ENCODE measurements at places on chromosomes 5 and 9.

GRCh38 chr9:3045153-3045552 is 201.3 kb upstream of the PUM3 start:
- no peak for DNase-seq

DNA sequence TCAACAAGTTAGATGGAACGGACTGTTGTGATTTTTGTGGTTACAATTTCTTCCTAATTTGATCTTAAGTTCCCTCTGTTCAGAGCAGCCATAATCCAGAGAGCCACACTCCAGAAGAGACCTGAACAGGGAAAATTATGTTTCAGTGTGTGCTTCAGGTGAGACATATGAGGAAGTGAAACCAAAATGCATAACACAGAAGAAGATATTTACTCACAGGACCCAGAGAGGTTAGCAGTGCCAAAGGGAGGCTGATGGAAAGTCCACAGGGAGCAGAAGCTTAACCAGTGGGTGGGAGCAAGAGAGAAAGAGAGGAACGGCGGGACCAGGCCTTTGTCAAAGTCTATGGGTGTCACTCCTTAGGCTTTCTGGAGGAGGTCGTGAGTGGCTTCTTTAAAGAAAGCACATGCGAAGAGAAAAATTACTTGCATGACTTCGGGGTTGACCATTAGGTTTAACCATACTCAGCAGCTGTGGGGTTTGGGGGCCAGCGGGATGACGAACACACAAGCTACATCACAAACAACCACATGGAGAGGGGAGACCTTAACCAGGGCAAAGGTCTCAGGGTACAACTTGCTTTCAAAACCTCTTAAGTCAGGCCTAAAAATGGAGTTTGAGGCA is 141.4 kb downstream of the MED10 start:
- no peak for DNase-seq

DNA sequence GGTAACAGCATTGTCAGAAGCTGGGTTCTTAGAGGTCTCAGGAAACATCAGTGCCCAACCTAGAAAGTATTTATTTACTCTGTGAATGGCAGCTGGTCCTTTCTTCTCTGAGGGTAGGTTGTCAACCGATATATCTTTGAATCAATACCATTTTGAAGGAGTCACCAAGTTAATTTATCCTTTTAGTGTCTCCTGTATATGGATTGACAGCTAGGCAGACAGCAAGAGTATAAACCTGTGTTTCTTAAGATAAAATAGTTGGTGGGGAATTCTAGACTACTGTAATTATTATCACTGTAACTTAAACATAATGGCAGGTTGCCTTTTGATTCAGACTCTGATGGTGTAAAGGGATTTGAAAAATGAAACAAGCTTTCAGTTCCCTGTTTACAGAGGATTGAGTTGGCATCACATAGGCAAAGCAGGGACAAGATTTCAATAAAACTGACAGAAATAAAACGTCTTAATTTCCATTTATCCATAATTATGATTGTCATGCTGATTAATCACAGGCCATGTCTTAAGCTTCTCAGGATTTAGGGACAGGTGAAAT is 190.8 kb upstream of the HAPLN1 start:
- no peak for DNase-seq

DNA sequence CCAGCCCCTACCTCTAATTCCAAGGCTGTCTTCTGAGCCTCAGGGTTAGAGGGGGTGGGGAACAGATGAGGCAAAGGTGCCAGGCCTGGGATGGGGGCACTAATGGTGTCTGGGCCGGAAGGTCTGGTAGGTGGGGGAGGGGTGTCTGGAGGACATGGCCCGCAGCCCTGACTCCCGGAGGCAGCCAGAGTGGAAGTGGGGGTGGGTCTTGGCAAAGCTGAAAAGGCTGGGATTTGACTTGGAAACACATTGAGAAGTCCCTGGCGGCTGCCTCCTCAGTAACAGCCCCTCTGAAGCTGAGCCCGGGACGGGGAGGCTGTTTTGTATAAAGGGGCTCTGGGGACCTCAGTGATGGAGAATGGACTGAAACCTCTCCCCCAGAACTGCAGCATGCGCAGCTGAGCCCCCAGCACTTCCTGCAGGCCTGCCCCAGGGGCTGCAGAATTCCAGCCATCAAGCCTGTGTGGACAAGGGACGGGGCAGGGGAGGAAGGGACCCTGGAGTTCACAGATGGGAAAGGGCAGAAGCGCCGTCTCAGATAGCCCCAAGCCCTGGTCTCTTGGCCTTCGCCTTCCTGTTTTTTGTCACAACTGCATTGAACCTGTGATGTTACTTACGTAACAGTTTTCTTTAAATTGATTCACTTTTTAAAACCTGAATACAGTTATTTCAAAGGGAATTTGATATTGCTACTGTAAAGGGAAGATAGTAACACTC is 49.3 kb upstream of the SYNPO start:
- no peak for DNase-seq

GRCh38 chr5:145800181-145800580 is 35.0 kb downstream of the PRELID2 start:
- no peak for DNase-seq

DNA sequence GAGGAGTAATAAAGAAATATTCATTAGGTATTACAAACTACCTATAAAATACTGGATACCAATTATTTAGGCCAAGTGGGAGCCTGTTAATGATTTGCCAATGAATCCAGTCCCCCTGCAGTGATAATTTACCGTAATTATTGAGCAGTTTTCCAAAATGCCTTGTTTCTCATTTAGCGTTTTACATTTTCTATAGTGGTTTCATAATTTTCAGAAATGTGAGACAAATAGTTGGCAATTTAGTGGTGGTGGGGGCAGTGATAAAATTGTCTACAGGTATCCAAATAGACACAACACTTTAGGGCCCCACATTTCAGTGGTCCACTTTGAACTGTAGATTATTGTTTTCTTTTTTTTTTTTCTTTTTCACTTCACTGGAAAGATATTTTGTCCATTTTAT is 27.3 kb upstream of the ALDH1A1 start:
- DNase-seq, result no peak

DNA sequence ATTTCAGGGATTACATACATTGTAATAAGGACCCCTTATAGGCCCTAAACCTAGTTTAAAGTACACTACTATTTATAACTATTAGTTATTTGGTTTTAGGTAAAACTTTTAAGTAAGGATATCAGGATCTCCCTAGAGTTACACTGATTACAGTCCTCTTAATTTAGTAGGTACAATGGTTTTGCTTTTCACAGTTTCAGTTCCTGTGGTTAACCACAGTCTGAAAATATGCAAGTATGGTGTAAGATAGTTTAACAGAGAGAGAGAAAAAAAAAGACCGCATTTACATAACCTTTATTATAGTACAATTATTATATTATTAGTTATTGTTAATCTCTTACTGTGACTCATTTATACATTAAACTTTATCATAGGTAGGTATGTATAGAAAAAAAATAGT is 725.3 kb upstream of the PTPRD start:
- no peak for DNase-seq

DNA sequence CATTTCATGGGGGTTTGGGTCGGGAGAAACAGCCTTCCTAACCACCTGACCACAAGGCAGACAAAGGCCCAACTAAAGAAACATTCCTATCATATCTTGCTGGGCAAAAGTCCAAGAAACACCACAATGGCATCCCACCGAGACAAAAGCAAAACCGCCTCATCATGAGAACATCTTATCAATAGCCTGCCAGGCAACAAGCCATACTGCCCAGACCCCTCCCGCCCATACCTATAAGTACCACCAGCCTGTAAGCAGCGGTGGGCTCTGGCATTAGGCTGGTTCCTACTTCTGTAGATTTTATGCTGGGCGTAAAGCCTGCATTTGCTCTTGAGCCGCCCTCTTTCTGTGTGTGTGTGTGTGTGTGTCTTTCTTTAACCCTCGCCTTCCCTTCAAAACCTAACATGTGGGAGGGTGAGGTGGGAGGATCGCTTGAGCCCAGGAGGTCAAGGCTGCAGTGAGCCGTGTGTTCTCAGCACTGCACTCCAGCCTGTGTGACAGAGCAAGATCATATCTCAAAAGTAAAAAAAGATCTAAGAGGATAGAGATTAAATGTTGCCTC is 56.9 kb downstream of the PDE6A start:
- peak; percentile 84 for DNase-seq

- peak; percentile 64 for DNase-seq
Observed at GRCh38 chr9:129694243-129694646, 28.8 kb downstream of the PRRX2 start.

DNA sequence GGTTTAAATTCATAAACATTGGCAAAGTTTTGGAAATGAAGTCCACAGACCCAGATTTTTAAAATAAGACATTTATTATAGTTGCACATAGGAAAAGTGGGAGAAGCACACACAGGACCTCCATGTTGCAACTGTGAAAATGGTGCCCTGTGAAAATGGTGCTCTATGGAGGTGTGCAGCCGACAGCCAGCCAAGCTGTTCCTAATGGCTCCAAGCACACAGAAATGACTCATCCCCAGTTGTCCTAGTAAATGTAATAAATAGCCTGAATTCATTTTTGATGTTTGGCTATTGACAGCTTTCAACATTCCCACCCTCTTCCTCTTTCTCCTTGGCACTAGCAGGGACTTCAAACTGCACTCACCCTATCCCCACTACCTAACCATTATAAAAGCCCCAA is 590.9 kb downstream of the CAAP1 start:
- DNase-seq, result no peak

- no peak for DNase-seq
Observed at GRCh38 chr9:26786564-26786963, 106.0 kb downstream of the CAAP1 start.

GRCh38 chr5:58499231-58499630 is 8.0 kb downstream of the GAPT start:
- DNase-seq, result no peak

DNA sequence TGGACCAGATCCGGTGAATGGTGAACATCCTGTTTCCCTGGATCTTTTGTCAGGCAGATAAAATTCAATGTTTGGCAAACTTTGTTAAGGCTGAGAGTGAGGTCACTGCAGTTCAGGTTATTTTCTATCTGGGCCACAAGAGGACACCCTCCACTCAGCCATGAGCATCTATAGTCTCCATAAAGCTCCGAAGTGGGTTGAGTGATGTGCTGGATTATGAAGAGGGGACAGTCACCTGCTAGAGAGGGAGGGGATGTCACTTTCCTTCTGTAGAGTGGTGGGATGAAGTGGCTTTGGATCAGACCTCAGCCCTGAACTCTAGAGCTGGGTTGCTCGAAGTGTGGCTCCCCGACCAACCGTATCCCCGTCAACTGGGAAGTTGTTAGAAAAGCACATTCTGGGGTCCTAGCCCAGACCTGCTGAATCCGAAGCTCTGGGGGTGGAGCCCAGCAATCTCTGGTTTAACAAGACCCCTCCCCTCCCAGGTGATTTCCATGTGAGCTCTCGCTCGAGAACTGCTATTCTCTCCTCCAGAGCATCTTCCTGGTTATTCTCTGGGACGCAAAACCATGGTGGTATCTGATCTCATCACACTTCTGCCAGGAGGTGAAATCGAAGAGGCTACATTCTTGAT is 31.8 kb upstream of the FGF1 start:
- no peak for DNase-seq

GRCh38 chr9:103702572-103702971 is 391.5 kb upstream of the SMC2 start:
- DNase-seq, result no peak

GRCh38 chr9:29575219-29575618 is 2001.9 kb upstream of the C9orf72 start:
- DNase-seq, result no peak

DNA sequence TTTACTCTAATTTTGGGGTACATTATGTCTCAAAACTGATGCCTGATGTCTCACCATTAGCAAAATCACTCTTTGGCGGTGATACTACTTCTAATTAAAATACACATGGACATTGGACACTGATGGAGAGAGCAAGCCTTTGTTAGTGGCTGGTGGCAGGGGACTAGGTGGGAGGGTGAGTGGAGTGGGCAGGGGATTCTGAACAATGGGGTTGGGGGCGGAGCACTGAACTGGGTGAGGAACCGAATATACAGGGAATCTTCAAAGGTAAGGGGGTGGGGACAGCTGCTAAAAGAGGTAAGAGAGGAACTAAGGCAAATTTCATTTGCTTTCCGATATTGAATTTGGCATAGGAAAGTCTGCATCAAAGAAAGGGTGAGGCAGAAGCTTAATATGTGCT is 88.8 kb downstream of the CARTPT start:
- no peak for DNase-seq

DNA sequence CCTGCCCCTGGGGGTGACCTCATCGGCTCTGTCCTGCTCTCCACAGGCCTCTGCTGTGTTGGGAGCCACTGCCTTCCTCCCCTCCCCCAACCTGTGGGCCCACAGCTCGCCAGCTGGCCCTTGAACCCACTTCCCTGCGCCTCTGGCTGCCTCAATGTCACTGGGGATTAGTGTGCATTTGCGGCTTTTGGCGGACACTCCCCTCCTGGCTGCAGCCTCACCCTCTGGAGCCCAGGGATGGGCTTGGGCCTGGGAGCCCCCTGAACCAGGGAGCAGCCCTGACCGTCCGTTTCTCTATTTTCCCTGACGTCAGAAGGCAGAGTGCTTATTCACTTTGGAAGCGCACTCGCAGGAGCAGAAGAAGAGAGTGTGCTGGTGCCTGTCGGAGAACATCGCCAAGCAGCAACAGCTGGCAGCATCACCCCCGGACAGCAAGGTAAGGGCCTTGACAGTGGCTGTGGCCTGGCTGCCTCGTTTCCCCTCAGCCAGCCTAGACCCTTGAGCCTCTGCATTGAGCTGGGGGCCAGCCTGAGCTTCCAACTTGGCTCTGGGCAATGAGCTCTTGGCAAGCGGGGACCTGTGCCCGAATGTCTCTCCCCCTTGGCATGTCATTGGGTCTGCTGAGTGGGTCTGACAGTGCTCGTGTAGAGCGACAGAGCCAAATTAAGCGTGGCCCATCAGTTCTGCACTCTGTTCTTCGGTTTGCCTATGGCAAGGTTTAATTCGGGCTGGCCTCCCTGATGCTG is 73.1 kb downstream of the RGS3 start:
- no peak for DNase-seq

DNA sequence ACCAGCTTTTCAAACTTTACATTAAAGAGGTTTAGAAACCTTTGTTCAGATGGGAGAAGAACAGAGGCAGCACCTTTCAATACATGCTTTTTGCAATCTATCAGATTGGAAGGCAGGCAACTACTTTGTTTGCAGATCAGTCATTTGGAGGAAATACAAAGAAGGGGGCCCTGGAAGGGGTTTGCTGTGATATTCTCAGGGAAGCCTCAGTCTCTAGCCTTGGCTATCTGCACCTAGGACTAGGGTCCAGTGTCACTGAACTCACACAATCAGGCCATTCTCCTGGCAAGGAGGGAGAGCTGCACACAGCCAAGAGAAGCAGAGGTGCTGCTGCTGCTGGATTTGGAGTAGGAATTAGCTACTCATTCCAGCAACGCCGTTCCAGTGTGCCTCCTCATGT is 79.5 kb downstream of the CRB2 start:
- DNase-seq, result no peak

Measured in SJSA1 (cell line).